ENCODE measurements at places on chromosomes 3 and 15. TPM values are rescaled to one million over a fixed set of nuclear protein-coding genes. Genes with fewer than 3 reads are reported as not detected.

GRCh38 chr3:96731031-96731430 lies 83.4 kb upstream of the EPHA6 start:
- DNase-seq = no peak

DNA sequence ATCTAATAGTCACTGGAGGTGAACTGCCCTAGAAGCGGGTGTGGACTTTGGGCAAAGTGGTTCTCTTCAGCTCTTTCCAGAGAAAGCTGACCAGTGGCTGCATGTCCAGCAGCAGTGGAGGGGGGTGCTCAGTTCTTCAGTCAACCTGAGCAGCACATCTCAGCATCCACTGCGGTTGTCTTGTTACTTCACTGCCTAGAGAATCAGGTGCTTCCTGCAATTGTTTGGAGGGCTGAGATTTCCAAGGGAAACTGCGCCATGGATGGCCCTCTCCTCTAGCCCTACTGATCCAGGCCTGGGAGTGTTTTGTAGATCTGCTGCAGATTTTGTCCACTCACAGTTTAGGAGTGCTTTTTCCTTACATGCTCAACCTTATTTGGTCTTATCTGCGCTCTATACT lies 65.6 kb upstream of the CFAP161 start:
- no peak for DNase-seq

GRCh38 chr3:122988508-122988907 lies 39.1 kb downstream of the SEMA5B start:
- DNase-seq = no peak

DNA sequence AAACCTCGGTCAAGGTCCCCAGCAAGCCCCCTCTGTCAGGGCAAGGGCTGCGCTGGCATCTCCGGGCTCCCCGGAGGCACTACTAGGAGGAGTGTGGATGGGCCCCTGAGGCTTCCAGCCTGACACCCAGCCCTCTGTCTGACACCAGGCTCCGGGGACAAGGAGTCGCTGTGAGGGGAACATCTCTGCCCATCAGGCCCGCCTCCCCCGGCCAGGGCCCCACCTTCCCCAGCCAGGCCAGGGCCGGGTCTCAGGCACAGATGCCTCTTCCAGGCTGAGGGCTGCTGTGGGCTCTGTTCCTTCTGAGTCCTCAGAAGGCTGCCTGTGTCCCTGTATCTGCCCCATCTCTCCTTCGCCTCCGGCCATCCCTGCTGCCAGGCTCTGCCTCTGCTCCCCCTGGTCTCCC lies 15.8 kb downstream of the CSPG4 start:
- DNase-seq = no peak

- DNase-seq = no peak
Observed at GRCh38 chr3:158152186-158152585, 42.3 kb downstream of the RSRC1 start.

GRCh38 chr3:107543666-107544065 lies 20.9 kb downstream of the BBX start:
- no peak for DNase-seq

DNA sequence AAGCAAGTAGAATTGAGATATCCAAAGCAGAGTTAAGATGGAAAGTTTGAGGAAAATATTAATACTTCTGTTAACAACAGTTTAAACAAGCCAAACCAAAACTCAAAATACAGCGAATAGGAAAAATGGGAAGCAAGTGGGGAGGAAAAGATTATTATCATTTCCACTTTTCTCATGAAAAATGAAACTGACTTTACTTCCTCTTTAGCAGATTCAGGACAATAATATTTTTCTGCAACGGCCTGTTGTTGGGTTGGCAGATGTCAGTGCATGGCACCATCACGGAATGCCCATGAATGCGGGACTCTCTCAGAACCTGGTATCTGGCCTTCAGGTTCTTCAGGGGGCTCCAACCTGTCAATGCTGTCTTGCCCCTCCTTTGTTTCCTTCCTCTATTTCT lies 11.1 kb downstream of the ANKUB1 start:
- DNase-seq = no peak

DNA sequence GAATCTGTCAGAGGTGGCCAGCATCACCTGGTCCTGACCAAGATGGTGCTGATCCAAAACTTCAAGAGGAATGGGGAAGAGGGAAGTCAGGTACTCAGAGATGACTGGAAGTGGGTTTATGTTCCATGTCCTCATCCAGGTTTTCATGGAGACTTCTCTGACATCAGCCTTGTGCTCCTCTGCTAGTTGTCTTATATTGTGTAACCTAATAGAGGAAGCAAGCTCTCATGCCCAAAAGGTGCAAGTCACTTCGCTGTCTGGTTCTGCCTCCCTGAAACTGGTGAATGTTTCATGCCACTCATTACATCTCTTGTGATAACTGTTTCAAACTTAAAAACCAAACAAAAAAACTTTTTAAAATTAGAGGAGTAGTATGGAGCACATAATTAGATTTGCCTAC lies 127.2 kb upstream of the MANF start:
- DNase-seq = no peak

DNA sequence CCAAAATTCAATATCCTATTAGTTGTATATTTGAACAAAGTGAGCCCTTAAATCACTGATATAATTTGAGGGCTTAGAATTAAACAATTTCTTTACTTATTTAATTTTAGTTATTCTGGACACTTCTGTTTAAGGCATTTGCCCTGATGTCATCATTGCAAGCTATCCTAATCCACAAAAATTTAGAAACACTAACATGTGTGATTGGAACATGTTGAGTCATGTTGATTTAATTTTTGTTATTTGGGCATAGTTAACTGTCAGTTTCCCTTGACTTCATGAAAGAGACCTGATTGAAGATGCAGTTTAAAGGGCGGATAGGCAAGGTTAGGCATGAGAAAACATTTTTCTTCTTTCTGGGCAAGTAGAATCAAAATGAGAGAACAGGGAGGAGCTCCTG lies 682.6 kb downstream of the ROBO1 start:
- no peak for DNase-seq

GRCh38 chr3:132488151-132488550 lies 70.8 kb downstream of the DNAJC13 start:
- DNase-seq = no peak

DNA sequence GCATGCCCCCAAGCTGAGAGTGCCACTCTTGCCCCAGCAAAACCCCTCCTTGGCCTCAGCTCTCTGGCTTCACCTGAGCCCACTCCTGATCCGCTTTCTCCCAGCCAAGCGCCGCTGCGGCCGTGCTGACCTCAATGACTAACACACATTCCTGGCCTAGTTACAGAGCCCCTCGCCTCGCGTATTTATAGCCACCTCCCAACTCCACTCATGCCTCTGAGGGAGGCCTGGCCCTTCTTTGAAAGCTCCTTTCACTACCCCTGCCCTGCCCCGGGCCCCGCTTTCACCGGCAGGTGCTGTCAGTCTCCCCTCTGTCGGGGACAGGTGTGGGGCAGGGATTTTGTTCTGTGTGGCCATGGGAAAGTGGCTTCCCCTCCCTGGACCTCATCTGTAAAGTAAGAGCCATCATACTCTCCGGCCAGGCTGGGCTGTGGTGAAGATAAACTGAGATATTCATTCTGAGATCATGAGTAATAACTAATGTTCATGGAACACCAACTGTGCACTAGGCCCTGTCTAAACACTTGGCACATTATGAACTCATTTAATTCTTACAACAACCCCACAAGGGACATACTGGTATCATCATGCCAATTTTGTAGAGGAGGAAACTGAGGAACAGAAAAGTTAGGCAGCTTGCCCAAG lies 13.2 kb upstream of the ATP2B2 start:
- DNase-seq = no peak

Gene CACNA1D
- 1.8 TPM for total RNA-seq

Gene OR5K1
- total RNA-seq = not detected

Gene POPDC2
- 7.1 TPM for total RNA-seq

Gene RBSN
- 24.0 TPM for total RNA-seq

Gene TERC
- 206 TPM for total RNA-seq

Gene TRAT1
- 0.84 TPM for total RNA-seq

All from omental fat pad (tissue), 4 donors.